ENCODE measurements at places on chromosomes 7 and 10. TPM values are rescaled to one million over a fixed set of nuclear protein-coding genes. Genes with fewer than 3 reads are reported as not detected.
A peak's percentile ranks its signal among the peaks of the same experiment; 100 is the strongest.

DNA sequence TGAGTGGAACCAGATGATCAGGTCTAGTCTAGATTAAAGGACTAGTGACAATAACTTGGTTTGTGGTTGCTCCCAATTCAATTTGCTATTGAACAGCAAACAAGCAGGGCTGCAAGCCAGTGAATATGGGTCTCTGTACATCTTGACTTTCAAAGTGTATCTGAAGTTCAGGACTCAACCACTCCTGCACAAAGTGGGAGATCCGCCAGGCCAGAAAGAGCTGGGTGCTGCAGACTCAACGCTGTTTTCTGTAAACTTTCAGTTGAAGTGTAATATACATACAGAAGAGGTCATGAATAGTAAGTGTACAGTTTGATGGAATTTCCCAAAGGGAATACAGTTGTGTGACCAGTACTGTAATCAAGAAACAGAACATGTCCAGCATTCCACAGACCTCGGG lies 416.6 kb downstream of the RPS24 start:
- DNase-seq, result no peak

GRCh38 chr7:140723006-140723405 lies 26.5 kb downstream of the NDUFB2 start:
- peak; percentile 24 for DNase-seq

- DNase-seq, result no peak
These were observed 298.7 kb downstream of the BAMBI start for GRCh38 chr10:28975891-28976531.

DNA sequence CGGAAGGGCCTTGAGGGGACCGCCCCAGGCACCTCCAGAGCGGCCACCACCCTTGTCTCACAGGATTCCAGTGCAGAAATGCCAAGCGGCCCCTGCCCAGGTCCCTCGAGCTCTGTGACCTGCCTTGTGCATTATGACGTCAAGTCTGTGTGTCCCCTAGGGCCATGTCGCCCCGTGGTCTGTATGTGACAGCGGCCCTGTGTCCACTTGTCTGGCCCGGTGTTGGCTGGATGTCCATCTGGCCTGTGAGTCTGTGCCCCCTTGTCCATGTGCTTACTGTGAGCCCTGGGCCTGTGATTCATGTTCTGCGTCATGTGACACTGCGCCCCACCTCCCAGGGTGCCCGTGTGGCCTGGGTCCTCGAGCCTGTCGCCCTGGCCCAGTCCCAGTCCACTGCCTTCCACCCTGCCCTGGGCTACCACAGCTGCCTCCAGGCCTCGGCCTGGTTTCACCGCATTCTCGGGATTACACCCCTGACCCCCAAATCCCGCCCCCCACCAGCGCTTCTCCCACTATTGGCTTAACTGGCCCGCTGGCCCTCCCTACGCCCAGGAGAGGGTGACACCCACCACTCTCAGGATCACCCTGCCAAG lies 66.6 kb upstream of the ZNF722 start:
- no peak for DNase-seq

ADIRF gene
- polyA plus RNA-seq, result 0.87 TPM
